ENCODE measurements at places on chromosomes 5 and 9.

- no peak for DNase-seq
Observed at GRCh38 chr9:112771359-112772214, 21.0 kb downstream of the SNX30 start.

- DNase-seq: no peak
Observed at GRCh38 chr5:113293068-113293974, 141.5 kb downstream of the TSSK1B start.

DNA sequence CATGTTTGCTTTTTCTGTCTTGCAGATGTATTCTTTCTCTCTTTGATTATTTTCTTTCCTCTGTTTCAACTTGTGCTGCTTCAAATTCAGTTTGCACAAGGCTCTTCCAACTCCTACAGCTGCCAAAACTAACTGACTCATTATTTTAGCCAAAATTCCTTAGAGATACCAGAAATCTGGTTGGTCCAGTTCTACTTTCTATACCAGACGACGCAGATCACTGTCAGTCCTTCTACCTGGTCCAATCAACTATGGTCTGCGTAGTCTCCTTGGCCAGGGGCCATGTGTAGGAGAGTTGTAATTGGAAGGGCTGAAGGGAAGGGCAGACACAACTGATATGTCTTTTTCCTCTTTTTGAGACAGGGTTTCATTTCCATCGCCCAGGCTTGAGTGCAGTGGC, 51.9 kb upstream of the JAK2 start:
- DNase-seq: no peak

DNA sequence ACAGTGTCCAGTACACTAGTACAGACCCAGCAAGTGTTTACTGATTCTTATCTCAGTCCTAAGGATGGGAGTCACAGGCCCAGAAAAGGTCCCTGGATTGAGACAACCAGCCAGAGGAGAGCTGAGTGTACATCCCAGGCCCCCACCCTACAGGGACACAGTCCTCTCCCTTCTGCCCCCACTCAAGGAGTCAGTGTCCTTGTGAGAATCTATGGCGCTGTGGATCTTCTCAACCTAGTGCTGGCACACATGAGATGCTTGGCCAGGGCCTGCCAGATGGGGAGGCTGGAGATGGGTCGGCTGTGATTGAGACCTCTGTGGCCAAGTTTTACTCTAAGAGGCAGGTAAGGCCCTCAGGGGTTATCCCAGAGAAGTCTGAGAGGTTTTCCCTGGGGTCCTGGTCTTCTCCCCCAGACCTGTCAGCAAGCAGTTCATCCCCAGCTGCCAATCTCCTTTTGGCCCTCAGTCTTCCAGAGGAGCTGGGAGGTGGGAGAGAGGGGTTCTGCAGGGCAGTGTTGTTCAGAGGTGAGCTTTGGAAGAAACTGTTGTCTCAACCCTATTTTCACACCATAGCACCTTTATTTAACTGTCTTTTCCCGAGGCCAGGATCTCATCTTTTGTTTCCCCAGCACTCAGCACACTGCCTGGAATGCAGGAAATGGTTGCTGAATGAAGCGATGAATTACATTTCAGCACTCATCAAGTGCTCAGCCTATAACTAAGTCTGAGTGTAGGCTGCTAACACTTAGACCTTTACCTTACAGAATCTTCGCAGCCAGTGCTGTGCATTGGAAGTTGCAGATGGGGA, 3.2 kb upstream of the NSD1 start:
- DNase-seq: no peak

- DNase-seq: peak; percentile 60
Observed at GRCh38 chr9:89529243-89530035, 31.5 kb upstream of the SEMA4D start.

- DNase-seq: no peak
Observed at GRCh38 chr5:12636209-12636608, 732.0 kb upstream of the CTNND2 start.

DNA sequence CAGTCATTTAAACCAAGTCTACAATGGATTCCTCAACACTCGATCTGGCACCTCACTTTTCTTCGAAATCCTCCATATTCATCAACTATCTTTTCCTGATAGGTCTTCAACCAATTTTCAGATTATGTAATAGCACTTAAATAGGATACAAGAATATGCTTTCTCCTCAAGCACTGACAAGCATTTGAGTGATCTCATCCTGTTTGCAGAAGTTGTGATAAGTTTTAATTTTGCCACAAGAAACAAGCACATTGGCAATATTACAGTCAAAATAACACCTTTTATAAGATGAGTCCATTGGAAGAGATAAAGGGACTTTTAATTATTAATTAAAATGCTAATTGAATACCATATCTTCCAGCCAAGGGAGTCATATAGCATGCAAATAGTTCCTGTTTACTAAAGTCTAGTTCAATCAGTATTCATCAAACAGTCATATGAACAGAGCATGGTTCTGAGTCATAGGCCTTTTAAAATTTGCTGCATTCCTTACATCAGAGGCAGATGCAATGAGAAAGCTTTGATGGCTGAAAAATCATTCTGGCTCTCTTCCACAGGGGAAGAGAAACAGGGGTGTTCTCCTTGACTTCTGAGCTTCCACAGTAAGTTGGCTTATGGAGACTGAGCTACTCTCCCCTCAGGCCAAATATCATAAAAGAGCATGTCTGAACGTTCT, 32.7 kb upstream of the ZCCHC9 start:
- DNase-seq: no peak

DNA sequence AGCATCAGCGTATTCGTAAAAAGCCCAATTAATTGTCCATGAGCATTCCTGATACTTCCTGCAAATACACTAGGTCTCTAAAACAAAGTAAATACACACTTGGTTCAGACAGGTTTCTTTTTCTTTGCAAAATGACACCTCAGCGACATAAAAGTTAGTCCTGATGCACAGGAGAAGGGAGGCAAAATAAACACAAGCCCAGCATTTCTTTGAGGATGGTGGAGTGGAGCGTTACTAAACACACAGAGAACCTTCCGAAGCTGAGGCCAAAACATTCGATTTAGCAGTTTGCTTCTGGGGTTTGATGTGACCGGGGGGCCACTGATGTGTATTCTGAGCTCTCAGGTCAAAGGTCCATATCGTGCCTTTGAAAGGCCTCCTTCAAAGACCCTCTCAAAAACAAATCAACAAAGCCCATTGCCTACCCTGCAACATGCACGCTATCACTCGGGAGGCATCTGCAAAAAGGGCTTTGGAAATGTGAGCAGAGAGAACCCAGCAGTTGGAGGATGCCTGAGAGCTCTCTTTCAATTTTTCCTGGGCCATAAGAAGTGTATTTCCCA, 268.4 kb upstream of the PANK3 start:
- no peak for DNase-seq

GRCh38 chr9:112377684-112378327, 2.1 kb upstream of the HSDL2 start:
- DNase-seq: no peak

GRCh38 chr5:133910571-133910970, 57.9 kb downstream of the C5orf15 start:
- DNase-seq: no peak

- DNase-seq: no peak
Observed at GRCh38 chr5:119820016-119820415, 190.7 kb downstream of the FAM170A start.

GRCh38 chr5:55510523-55510880, 24.3 kb downstream of the PLPP1 start:
- DNase-seq: no peak

- DNase-seq: no peak
Observed at GRCh38 chr5:134247428-134248224, 21.8 kb upstream of the PPP2CA start.

DNA sequence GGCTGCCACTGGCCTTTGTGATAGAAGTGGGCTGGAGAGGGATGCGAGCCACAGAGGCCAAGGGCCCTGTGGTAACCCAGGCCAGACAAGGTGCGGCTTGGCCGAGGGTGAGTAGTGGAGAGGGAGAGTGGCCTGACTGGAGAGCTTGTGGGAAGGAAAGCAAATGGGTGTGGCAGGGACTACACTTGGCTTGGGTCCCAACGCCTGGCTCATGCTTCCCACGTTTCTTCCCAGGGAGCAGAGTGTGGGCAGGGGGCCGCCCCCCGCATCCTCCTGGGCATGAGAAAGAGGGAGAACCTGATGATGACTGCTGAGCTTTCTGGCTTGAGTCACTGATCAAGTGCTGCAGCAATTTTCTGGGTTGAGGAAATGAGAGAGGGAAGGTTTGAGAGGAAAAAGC, 95.7 kb downstream of the ANKH start:
- DNase-seq: no peak

- no peak for DNase-seq
Observed at GRCh38 chr9:123031963-123032362, 1.5 kb upstream of the GPR21 start.

DNA sequence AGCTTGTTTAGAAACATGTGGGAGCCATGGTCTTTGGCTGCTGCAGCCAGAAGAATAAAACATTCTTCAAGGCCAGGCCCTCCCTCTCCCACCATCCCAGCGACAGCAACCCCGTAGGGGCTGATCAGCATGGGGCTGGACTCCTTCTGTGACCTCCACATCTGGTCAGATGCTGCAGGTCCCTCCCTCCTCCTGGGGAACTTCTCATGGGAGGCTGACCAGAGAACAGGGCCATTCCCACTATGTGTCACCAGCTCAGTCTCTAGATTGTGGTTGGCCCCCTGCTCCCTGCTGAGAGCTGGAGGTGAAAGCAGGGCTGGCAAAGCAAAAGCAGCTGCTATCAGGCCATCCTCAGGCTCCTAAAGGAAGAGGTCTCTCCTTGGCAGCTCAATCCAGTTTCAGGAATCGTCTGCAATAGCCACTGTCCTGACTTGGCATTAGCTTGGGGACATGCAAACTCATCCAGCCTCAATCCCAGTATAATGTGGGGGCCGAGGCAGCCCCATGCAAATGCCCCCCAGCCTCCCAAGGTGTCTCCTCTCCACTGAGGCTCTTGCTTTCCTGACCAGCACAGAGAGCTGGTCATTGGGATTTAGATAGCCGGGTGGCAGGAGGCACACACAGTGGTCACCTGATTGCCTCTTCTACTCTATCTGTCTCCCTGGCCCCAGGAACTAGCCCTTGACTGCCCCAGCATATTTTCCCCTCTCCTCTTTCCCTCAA, 81.5 kb downstream of the NRG2 start:
- DNase-seq: no peak

GRCh38 chr5:71475788-71476384, 20.4 kb downstream of the BDP1 start:
- DNase-seq: no peak

DNA sequence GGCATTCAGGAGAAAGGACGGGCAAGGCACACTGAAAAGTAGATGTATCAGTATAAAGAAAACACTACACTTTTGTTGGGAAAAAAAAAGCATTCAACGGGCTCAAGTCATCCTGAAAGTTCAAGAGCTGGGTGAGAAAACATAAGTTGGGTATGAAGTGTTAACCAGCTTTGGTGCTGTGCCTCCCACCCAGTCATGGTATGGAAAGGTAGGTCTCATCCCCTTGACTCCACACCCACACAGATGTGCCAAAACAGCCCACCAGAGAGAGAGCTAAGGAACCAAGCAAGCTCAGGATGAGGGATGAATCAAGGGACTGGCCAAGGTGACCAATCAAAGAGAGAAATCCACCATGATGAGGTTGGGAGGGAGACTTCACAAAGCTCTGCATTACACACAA, 54.7 kb downstream of the ESM1 start:
- no peak for DNase-seq

- peak; percentile 12 for DNase-seq
Observed at GRCh38 chr9:137168904-137169856, 671 bp downstream of the LRRC26 start.

- DNase-seq: no peak
Observed at GRCh38 chr5:8577792-8578191, 708.8 kb downstream of the MTRR start.

DNA sequence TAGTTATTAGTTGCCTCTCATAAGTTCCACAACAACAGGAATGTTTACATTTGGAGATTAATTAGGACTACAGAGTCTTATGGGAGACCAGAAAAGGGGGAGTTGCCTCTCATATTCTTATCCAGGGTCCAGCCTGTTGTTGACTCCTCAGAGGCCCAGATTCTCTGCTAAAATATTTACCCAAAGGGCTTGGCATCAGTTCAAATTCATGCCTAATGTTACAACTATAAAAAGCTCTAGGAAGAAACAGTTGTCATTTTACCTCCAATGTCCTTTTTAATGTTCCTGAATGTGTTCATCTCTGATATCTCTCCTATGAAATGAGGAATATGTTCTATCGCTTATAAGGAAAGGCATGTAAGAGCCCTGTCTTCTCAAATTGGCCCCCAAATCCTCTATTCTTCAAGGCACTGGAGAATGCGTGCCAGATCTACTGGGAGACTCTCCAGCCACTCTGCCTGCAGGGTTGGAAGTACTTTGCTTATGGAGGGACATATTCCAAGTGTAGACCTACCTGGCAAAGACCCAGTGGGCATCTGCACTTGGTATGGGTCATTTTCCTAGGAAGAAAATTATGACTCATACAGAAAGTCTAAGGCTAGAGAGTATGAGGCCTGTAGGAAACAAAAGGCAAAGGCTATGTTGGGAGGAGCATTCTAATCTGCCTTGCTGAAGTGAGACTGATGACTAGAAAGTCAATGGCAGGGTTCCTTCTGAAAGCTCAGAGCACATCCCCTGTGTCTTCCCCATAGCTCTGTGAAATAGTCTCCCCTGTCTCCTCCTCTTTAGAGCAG, 192.6 kb downstream of the ESM1 start:
- no peak for DNase-seq

DNA sequence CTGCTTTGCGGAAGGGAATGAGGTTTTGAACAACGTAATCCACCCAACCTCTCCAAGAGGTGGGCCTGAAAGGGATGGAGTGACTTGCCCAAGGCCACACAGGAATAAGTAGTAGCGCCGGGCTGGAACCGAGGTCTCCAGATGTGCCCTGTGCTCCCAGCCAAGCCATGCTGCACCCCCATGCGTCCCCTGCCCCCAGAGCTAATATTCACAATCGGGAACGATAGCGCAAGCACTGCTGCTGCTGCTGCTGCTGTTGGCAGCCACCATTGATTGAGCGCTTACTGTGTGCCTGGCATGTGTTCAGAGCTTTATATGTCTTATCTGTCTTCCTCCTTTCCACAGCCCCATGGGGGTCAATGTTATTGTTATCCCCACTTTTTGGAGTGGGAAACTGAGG, 43.9 kb downstream of the AMBP start:
- DNase-seq: no peak

DNA sequence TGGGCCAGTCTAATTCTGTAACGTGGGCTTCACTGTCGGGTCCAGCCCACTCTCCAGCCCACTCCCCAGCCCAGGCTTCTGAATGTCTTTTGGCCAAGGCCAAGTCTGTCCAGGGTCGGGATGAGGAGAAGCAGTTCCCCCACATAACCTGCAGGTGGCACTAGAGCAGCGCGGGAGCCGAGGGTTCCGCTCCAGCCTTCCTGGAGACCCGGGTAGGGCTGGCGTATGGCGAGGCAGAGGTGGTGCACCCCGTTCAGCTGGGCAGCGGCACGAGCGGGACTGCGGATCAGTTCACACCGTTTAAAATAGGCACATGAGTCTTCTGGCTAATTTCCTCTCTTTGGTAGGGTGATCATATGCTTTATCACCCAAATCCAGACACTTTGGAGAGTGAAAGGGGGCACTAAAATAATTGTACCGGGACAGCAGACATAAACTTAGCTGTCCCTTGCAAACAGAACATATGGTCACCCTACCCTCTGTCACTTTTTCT, 185.9 kb downstream of the MSX2 start:
- DNase-seq: peak; percentile 35

GRCh38 chr5:128225245-128226030, 141.9 kb downstream of the SLC12A2 start:
- no peak for DNase-seq

All from CD4-positive, alpha-beta T cell treated with Interleukin-6 for 4 hours (primary cell).